ENCODE measurements at places on chromosomes 7 and 10.

DNA sequence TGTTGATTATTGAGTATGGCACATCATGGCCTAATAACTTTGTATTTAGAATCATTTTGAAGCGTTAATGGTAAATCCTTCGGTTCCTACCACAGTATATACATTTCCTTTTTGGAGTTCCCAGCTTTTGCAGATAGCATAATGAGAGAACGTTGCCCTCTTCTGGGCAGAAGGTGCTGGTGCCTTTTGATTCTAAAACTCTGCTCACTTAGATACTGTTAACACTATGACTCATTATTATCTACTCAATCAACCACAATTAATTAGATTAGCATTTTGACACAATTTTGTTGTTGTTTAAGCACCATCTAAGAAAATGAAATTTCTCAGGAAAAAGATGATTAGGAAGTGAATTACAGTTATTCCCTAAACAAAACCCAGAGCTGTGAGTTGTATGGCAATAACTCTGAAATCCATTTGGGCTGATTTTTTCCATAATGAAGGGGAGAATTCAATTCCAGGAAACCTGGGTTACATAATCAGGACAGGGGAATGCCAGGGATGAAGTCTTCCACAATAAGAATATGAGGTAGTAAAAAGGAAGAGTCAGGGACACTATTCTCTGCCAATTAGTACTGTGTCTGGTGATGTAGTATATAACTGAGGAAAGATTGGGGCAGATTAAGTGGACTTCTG, 11.5 kb upstream of the DLD start:
- DNase-seq: no peak

DNA sequence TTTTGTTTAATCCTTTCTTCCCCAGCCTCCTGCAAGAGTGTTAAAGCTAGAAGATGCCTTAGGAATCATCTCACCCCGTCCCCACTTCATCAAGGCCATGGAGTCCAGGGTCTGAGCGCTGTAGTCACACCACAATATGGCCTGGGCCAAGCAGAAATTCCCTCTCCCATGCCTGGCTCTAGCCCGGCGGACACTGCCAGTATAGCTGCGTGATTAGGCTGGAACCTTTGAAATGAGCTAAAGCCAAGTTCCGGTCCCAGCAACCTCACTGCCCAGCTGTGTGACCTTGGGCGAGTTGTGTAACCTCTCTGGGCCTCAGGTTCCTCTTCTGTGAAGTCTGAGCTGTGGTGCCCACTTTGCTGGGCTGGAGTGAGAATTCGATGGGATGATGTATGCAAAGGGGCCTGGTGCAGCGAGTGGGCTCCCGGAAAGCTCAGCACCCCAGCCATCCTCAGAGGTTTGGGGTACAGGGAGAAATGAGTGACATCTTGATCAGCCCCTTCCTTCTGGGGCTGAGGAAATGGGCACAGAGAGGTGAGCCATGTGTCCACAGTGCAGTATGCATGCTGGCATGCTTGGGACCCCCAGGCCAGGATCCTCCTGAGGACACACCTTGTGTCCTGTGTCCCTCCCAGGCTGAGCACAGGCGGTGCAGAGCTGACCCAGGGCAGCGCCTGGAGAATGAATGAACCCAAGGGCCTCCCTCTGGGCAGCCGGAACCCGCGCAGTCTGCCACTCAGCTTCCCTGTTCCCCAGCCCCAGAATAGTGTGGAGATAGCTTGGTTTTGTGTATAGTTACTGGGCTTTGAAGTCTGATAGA, 118.6 kb downstream of the ZMIZ1 start:
- no peak for DNase-seq

DNA sequence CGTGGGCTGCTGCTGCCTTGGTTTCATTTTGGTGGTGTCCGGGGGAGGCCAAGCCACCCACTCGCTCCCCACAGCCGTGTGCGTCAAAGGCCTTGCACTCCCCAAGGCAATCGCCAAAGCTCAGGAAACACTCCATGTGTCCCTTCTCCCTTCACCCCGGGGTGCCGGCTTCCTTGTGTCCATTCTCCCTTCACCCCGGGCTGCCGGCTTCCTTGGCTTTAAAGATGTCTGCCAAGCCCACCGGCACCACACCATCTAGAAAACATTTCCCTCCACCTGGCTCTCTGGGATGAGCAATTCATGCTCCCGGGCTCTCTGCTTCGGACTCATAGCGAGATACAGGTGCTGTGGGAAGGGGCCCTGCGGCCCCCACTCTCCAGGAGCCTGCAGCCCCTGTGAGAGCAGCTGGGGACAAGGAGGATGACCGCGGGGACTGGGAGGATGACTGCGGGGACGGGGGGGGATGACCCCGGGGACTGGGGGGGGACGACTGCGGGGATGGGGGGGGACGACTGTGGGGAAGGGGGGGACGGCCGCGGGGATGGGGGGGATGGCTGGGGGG, 322.1 kb downstream of the DNAJB6 start:
- DNase-seq: no peak

DNA sequence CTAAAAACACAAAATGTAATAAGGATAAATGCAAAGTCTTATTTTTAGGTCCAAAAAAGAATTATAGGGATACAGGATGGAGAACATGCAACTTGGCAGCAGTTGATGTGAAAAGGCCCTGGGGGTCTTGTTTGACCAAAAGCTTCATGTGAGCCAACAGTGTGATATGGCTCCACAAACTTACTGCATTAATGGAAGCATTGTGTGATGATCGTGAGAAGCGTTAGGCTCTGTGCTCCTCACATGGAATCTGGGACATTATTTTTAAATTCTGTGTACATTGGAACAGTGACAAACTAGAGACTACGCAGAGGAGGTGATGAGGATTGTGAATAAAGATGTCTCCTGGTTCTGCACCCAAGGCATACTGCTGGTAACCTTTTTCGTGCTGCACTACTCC, 39.1 kb upstream of the CALD1 start:
- DNase-seq: no peak

DNA sequence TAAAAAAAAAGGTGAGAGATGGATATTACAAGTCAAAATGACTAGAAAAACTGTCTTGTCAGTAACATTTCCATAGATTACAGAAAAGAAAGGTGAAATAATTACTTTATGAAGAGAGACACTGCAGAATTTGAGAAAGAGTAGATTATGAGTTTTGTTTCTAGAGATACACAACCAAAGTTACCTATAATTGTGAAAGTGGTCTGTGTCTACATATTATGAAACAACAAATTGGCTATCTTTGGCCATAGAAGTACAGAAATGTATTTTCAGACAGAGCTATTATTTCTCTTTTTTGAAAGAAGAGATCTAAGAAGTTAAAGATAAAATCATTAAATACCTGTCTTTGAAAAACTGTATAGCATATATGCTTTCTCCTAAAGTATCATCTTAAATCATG, 30.1 kb downstream of the KCND2 start:
- no peak for DNase-seq

GRCh38 chr10:92627845-92628480, 35.0 kb downstream of the KIF11 start:
- no peak for DNase-seq

DNA sequence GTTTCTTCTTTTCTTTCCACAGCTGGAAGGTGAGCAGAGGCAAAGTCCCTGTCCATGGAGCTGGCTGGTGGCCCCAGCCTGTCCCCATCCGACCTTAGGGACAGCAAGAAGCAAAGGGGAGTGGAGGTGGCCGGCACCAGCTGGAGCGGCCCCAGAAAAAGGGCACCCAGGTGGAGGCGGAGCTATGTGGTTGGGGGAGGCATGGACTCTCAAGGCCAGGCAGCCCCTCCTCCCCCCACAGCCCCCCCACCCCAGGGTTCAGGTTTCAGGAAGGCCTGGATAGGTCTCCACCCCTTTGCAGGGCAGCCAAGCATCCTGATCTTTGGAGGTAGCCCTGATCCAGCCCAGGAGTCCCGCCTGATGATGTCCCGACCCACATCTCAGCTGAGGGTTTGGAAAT, at the start of gene SSC4D:
TSS of gene SSC4D (minus strand) at position 161 of the 400 bp plus-strand sequence. CDS start 5,258 bp downstream, outside the sequence.
- no peak for DNase-seq

DNA sequence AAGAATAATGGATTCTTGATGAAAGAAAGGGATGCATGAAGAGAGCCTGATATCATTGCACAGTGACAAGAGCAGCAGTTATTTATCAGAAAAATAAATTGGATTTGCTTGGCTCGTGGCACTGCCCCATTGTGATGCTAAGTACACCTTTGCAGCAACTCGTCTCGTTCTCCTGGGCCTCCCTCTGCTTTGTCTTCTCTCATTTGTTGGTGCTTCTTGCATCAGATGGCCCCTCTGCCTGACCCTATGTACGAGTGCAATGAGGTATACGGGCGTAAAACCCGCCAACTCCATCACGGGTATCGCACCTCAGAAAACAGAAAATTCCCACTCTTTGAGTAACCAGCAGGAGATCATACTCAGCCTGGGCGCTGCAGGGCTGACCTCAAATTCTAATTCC, 107.2 kb upstream of the C10orf90 start:
- DNase-seq: no peak

DNA sequence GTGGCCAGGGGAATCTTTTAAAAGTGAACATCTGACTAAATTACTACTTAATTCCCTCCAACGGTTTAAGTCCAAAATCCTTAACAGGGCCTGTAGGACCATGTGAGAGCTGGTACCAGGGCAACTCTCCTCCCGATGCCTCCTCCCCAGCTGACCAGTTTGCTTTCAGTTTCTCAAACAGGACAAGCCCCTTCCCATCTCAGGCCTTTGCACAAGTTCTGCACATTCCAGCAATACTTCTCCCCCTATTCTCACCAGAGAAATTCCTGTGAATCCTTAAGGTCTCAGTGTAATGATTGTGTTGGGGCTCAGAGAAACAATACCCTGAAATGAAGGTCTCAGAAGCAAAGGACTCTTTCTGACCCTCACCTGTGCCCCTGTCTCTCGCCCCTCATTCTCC, 8.0 kb upstream of the CALHM1 start:
- DNase-seq: no peak

DNA sequence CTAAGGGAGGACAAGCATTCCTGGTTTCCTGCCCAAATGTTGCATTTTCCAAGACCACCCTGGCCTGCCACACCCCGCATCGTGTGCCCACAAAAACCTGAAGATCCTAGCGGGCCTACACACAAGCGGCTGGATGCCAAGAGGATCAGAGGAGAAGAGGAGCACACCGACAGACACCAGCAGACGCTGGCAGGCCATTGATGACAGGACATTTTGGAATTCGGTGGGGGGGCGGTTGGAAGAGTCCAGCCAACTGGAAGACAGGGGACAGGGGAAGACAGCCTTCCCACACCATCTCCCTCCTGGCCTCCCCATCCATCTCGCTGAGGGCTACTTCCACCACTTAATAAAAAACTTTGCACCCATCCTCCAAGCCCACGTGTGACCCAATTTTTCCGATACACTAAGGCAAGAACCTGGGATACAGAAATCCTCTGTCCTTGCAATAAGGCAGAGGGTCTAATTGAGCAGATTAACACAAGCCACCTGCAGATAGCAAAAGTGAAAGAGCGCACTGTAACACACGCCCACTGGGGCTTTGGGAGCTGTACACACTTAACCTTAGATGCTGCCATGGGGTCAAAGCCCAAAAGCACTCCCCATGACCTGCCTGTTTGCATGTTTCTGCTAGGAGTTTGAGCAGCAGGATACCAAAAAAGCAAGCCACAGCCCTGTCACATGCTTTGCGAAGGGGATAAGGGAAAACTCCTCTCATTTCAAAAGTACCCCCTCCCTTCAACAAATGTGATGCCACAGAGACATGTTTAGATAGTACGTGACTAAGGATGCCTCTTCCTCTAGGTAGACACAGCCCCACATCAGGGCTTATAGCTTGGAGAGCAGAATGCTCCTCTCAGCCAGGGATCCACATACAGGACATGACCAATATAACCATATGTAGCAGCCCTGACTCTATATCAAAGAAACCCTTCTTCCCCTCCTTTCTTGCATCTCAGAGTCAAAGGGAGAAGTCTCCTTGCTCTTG, 13.4 kb upstream of the SMNDC1 start:
- DNase-seq: no peak

Measured in spinal cord (tissue), 10 donors.